ENCODE measurements at places on chromosomes 7 and 10.

DNA sequence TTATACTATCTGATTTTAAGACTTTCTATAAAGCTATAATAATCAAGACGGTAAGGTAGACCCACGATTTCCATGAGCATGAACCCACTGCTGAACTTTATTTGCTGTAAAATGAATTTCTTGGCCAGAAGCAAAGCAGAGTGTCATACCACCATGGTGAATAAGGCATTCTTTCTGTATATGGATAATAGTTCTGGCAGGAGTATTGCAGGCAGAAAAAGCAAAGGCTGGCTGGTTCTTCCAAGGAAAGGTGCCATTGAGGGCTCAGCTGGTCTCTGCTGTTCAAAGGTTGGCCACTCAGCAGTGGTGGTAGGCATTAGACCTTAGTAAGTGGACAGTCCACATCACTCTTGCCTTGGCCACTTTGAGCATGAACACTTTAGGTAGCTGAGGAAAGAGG lies 104.1 kb upstream of the KCNMA1 start:
- no peak overlapping the region for H3K27ac ChIP-seq
- no peak for DNase-seq
- H3K4me3 ChIP-seq: no peak overlapping the region
- peaks cover 8% of the 10 kb centered on the region for H3K27me3 ChIP-seq

DNA sequence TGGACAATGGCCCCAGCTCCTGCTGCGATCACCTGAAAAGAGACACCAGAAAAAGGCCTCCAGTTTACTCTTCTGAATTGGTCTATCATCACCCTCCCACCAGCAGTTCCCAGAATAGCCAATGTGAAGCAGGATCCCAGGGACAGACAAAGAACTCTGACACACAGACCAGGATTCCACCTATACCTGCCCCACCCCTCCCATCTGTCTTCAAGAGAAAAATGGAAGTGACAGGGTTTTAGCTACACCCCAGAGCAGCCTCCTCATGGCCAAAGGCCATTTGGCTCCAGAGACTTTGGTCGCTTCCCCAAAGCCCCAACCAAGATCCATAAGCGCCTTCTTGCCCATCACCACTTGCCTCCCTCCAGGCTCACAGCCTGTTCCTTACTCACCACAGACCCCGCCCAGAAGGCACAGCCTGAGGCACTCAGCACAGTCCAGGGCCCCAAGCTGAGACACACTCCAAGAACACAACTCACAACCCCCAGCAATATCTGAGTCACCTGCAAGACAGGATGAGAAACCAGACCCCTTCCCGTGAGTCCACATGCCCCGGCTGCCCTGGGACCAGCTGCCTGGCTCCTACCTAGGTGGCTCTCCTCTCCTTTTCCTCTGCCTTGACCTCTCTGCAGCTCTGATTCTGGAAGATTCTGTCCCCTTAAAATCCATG lies 6.5 kb downstream of the TMEM176B start:
- peaks cover 5% of the 10 kb centered on the region for H3K36me3 ChIP-seq
- no peak overlapping the region for H3K27ac ChIP-seq
- no peak for DNase-seq
- peaks cover 18% of the 10 kb centered on the region for H3K27me3 ChIP-seq
- H3K4me3 ChIP-seq: no peak overlapping the region

DNA sequence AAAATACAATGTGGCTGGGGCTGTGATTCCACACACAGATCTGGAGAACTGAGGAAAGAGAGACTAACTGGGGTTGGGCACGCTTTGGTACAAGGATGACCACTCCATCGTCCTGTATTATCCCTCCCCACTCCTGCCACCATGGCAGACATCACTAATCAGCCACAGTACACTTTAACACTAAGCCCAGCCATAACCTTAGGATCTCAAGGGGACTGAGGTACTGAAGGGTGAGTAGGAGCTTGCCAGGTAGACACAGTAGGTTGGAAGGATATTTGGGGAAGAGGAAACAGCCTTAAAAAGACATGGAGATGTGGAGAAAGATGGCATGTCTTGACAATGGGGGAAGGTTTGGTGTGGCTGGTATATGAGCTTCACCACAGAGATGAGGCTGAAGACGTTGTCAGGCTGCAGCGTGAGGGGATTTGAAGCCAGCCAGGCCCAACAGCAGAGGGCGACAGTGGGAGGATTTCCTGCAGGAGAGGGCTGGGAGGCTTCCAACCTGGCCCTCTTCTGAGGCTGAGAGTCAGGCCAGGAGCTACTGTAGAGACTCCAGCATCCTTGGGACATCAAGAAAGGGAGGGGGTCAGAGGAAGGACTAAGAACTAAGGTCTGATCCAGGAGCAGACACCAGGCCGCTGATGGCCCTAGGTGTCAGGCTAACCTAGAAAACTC lies 58.6 kb upstream of the COL13A1 start:
- H3K36me3 ChIP-seq: no peaks in the 10 kb centered on the region
- H3K27ac ChIP-seq: no peak overlapping the region
- no peak for DNase-seq
- H3K4me3 ChIP-seq: no peak overlapping the region
- H3K27me3 ChIP-seq: peaks cover 74% of the 10 kb centered on the region

- no peak overlapping the region for H3K4me3 ChIP-seq
- DNase-seq: no peak
- H3K36me3 ChIP-seq: no peaks in the 10 kb centered on the region
- H3K27ac ChIP-seq: no peak overlapping the region
These were observed 35.5 kb upstream of the BICC1 start for GRCh38 chr10:58477122-58477521.

- no peak overlapping the region for H3K27ac ChIP-seq
- DNase-seq: no peak
These were observed 44.4 kb downstream of the TACC2 start for GRCh38 chr10:122033224-122033926.

GRCh38 chr10:18279173-18279572 lies 138.9 kb downstream of the CACNB2 start:
- H3K27me3 ChIP-seq: no peaks in the 10 kb centered on the region
- no peaks in the 10 kb centered on the region for H3K4me1 ChIP-seq
- no peaks in the 10 kb centered on the region for H3K36me3 ChIP-seq
- H3K27ac ChIP-seq: no peak overlapping the region
- no peak overlapping the region for H3K4me3 ChIP-seq

GRCh38 chr7:33671531-33672262 lies 233.6 kb upstream of the BMPER start:
- no peak overlapping the region for H3K27ac ChIP-seq
- no peaks in the 10 kb centered on the region for H3K4me1 ChIP-seq
- no peaks in the 10 kb centered on the region for H3K36me3 ChIP-seq
- no peaks in the 10 kb centered on the region for H3K27me3 ChIP-seq
- no peak for DNase-seq

- H3K36me3 ChIP-seq: no peaks in the 10 kb centered on the region
- peaks cover 2% of the 10 kb centered on the region for H3K4me1 ChIP-seq
- no peak overlapping the region for H3K27ac ChIP-seq
These were observed 637.7 kb downstream of the PARD3 start for GRCh38 chr10:34177445-34177844.

- no peaks in the 10 kb centered on the region for H3K27me3 ChIP-seq
- H3K4me3 ChIP-seq: no peak overlapping the region
- no peak overlapping the region for H3K27ac ChIP-seq
- DNase-seq: no peak
These were observed 71.7 kb upstream of the ADAM12 start for GRCh38 chr10:126459878-126460481.

GRCh38 chr10:74738985-74739567 lies 87.3 kb upstream of the KAT6B start:
- H3K36me3 ChIP-seq: no peaks in the 10 kb centered on the region
- peak overlapping the region; percentile 69 for H3K4me3 ChIP-seq
- H3K27ac ChIP-seq: peak overlapping the region; percentile 86
- peaks cover 14% of the 10 kb centered on the region for H3K4me1 ChIP-seq
- DNase-seq: no peak

DNA sequence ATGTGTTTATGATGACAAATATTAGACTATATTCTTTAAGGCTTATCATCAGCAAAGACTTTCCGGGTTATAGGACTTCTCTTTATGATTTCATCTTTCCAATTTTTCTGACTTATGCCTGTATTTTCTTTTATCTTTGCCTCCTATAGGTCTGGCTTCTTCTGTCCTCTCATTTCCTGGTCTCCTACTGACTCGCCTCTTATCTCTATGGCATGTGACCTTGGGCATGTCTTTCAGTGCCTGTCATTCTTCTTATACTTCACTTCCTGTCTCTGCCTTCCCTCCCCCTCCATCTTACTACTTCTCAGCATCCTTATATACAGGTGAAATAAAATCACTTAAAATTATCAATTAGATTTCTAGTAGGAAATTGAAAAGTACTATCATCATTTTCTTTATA lies 42.2 kb downstream of the PCDH15 start:
- DNase-seq: no peak
- H3K27ac ChIP-seq: no peak overlapping the region
- H3K4me3 ChIP-seq: no peak overlapping the region

DNA sequence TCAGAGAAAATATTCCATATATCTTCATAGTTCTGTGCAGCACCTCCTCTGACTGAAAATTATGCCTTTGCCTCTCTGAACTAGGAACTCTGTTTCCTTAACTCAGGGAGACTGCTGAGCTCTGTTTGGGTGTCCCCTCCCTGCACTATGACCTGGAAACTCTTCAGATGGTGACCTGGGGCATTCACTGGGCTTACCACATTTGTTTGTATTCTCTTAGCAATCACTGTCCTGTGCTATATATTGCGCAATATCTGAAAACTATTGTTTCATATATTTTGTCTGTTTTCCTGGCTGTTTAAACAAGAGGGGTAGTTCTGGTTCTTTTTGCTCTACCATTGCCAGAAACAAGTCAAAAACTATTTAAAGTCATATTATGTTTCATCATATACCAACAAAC lies 181.8 kb upstream of the KIAA1217 start:
- H3K27ac ChIP-seq: no peak overlapping the region
- DNase-seq: no peak
- H3K4me1 ChIP-seq: no peaks in the 10 kb centered on the region
- no peaks in the 10 kb centered on the region for H3K36me3 ChIP-seq

GRCh38 chr7:7969306-7970236 lies 975 bp downstream of the GLCCI1 start:
- peaks cover 2% of the 10 kb centered on the region for H3K36me3 ChIP-seq
- H3K27ac ChIP-seq: no peak overlapping the region
- peak overlapping the region; percentile 100 for H3K4me3 ChIP-seq
- peak; percentile 29 for DNase-seq

- H3K4me3 ChIP-seq: no peak overlapping the region
- H3K27me3 ChIP-seq: no peaks in the 10 kb centered on the region
- no peak overlapping the region for H3K27ac ChIP-seq
- H3K36me3 ChIP-seq: peaks cover 18% of the 10 kb centered on the region
- H3K4me1 ChIP-seq: peaks cover 45% of the 10 kb centered on the region
These were observed 5.8 kb downstream of the NUDCD3 start for GRCh38 chr7:44484482-44485313.

DNA sequence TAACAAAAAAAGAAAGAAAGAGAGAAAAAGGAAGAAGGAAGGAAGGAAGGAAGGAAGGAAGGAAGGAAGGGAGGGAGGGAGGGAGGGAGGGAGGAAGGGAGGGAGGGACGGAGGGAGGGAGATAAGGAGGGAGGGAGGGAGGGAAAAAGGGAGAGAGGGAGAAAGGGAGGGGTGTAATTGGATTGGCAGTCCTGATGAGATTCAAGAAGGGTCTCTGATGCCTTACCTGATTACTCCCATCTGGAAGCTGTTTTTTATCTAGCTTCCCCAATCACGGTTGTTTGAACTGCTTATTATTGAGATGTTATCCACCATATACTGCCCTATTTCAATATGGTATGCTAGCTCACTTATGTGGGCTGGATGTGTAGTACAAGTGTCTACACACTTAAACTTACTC lies 27.3 kb downstream of the GNG11 start:
- no peak overlapping the region for H3K4me3 ChIP-seq
- H3K27me3 ChIP-seq: no peaks in the 10 kb centered on the region
- no peaks in the 10 kb centered on the region for H3K4me1 ChIP-seq
- no peak for DNase-seq
- H3K36me3 ChIP-seq: no peaks in the 10 kb centered on the region

DNA sequence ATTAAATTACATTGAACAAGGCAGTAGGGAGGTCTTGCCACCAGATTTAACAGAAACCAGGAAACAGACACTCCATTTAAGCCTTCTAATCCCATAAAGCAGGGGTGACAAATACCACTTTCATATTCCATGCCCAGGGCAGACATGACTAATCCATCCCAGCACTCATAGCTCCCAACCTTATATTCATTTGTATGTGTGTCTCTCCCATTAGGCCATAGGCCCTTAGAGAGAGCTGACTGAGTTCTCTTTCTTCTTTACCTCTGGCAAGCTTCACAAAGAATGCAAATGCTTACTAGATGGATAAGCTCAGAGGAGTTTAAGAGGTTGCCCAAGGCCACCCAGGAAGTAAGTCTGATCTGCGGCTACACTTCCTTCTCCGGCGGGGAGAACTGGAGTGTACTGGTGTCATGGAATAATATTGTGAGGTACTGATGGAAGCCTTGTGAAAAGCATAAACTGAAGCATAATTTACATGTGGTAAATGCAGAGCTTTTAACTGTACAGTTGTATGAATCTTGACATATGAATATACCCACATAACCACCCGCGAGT lies 239.7 kb upstream of the HABP2 start:
- peaks cover 31% of the 10 kb centered on the region for H3K27me3 ChIP-seq
- H3K27ac ChIP-seq: no peak overlapping the region
- H3K36me3 ChIP-seq: no peaks in the 10 kb centered on the region
- no peak for DNase-seq
- H3K4me3 ChIP-seq: no peak overlapping the region

DNA sequence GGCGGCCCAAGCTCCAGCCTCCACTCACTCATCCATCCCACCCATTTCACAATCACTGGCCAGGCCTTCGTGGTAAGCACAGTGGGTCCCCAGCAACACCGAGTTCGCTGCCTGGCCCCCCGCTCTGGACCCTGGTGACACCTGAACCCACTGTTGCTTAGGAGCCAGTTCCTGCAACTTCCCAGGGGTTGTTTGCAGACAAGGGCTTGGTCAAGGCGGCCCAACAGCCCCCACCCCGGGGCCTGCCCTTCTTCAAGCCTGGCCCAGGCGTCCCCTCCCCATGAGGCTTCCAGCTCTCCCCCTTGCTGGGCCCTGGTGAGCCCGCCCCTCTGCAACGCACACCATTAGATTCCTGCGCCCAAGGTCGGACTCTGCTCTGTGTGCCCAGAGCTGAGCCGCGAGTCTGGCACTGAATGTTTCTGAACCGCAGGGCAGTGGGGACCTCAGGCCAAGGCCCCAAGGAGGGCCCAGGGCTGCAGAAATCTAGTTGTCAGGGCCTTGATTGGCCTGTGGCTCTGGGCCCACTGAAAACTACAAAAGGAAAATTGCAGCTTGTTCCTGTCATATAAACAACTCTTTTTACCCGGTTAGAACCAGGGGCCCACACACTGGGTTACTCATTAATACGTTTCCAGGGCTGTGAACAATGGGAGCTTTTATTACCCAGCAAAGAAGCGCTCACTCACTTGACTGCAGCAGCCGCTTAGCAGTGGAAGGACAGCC lies 2.1 kb upstream of the COX19 start:
- H3K27me3 ChIP-seq: no peaks in the 10 kb centered on the region
- H3K4me1 ChIP-seq: peaks cover 13% of the 10 kb centered on the region

- H3K4me1 ChIP-seq: no peaks in the 10 kb centered on the region
- H3K27me3 ChIP-seq: no peaks in the 10 kb centered on the region
- no peaks in the 10 kb centered on the region for H3K36me3 ChIP-seq
These were observed 13.1 kb downstream of the TECPR1 start for GRCh38 chr7:98238976-98239375.

- H3K27me3 ChIP-seq: no peaks in the 10 kb centered on the region
- no peak for DNase-seq
- H3K4me3 ChIP-seq: no peak overlapping the region
- no peaks in the 10 kb centered on the region for H3K36me3 ChIP-seq
These were observed 19.6 kb upstream of the CNTNAP2 start for GRCh38 chr7:146096994-146097393.

GRCh38 chr10:11344550-11344949 lies 266.9 kb downstream of the USP6NL start:
- H3K4me1 ChIP-seq: peaks cover 3% of the 10 kb centered on the region
- DNase-seq: no peak
- no peak overlapping the region for H3K27ac ChIP-seq
- no peaks in the 10 kb centered on the region for H3K27me3 ChIP-seq
- H3K4me3 ChIP-seq: no peak overlapping the region
- H3K36me3 ChIP-seq: no peaks in the 10 kb centered on the region

All from T-helper 17 cell (primary cell).